ENCODE measurements at places on chromosomes 7 and 10. TPM values are rescaled to one million over a fixed set of nuclear protein-coding genes. Genes with fewer than 3 reads are reported as not detected.

TMEM168 gene
- total RNA-seq, result 16.3 TPM

PCLO gene
- total RNA-seq, result not detected

GIMAP2 gene
- total RNA-seq, result 30.5 TPM

PLEKHS1 gene
- total RNA-seq, result not detected

TMEM273 gene
- total RNA-seq, result 58.4 TPM

EMX2 gene
- total RNA-seq, result not detected

PLA2G12B gene
- not detected for total RNA-seq

GRCh38 chr10:78543749-78544362 lies 510.2 kb downstream of the RPS24 start:
- no peak for DNase-seq

GRCh38 chr7:157177333-157177982 lies 38.7 kb downstream of the UBE3C start:
- no peak for DNase-seq

DNA sequence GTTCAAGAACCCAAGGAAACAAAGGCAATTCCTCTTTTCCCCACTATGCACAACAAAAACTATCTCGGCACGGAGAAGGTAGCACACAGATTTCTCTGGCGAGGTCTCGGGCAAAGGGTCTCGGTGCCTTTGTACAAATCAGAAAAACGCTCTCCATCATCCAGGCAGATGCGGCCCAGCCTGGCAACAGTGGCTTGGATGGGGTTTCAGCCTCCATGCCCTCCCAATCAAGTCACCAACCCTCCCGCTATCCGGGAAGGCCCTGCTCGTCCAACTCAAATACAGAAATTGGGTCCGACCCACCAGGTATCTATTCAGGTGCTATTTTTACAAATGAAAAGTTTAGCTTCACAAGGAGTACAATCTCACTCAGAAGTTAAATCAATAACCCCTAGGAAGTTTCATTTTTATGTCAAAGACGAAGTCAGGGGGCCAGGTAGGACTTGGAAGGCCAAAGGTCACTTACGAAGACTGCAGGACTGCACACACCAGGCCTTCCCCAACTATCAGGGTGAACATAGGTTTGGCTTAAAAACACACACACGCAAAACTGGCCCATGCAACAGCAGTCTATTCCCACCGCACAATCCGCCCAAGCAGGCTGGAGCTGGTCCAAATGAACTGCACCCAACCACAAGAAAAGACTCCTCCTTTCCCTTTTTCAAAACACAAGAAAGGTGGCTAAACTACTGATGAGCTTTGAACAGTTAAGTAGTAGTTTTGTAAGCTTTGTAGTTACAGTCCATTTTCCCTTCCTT lies 43.0 kb downstream of the GNA12 start:
- DNase-seq, result no peak

DNA sequence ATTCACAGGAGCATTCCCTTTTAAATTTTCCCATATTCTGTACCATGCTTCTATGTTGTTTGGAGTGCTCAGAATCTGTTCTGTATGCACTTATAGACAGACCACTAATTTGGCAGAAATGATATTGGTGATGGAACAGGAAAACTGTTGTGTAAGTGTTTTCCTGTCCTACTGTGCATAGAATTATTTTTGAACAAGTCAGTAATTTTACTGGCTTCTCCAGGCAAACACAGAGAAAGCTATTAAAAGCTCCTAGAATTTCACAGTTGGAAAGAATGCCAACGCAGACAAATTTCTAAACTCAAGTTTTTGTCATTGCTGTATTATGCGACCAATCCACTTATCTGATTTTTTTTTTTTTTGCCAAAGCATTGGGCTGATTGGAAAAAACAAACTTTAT lies 55.7 kb downstream of the ANKMY2 start:
- no peak for DNase-seq

- DNase-seq, result no peak
Measured at GRCh38 chr10:110365356-110366143, 60.8 kb upstream of the SMNDC1 start.

DNA sequence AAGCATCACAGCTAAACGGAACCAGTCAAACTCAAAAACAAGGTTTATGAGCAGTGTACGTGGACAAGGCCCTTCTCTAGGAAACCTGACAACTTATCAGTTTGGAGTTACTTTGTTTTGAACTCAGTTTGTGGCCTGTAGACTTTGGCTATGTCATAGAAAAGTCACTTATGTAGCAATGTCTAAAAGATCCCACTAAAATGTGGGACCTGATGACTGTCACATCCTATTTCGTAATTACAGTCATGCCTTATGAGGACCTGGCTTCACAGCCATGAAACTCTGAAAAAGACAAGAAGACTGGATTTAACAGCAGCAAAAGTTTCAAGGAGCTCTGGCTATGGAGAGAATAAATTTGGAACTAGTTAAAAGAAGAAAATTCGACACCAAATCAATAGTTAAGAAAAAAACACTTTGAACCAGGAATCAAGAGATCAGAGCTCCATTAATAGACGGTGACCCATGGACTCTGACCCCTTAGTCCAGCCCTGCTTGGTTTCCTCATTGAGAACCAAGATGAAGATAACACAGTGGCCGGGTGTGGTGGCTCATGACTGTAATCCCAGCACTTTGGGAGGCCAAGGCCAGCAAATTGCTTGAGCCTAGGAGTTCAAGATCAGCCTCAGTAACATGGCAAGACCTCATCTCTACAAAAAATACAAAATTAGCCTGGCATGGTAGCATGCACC lies 204.3 kb downstream of the SFMBT2 start:
- DNase-seq, result no peak

DNA sequence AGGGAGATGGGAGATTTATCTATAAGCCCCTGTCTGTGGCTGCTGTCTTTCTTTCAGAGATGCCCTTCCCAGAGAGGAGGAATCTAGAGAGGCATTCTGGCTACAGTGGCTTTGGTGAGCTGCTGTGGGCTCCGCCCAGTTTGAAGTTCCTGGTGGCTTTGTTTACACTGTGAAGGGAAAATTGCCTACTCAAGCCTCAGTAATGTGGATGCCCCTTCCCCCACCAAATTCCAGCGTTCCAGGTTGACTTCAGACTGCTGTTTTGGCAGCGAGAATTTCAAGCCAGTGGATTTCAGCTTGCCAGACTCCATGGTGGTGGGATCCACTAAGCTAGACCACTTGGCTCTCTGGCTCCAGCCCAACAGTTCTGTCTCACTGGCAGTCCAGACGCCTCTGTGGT lies 951.6 kb downstream of the CCSER2 start:
- no peak for DNase-seq

DNA sequence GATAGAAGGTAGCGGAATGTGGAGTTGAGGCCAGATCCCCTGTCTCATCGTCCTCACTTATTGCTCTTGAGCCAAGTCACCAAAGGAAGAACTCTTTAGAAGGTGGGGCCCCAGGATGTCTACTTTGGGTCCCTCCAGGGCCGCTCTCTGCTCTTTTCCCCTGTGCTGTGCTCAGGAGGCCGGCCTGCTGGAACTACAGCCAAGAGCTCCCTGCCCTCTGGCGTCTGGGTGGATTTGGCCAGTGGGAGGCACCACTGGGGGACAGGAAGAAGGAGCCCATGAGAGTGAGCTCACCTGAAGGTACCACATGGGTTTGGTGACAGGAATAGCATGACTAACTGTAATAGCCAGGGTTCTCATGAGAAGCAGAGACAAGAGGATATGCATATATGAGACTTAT lies 97.7 kb upstream of the FAM180A start:
- DNase-seq, result no peak

DNA sequence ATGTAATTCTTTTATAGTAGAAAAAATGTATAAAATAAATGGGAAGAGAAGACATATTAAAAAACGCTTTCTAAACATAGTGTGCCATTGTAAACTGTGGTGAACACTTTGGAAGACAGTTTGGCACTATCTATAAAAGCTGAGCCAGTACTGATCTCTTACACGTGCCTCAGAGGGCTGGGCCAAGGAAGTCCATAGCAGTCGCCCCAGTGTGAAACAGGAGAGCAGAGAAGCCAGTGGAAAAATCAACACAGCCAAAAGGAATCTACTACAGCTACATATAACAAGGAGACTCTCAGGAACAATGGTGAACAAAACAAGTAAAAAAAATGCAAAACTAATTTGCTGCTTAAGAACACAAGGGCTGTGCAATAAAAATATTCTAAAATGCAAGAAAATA lies 20.6 kb downstream of the SEPHS1 start:
- no peak for DNase-seq

DNA sequence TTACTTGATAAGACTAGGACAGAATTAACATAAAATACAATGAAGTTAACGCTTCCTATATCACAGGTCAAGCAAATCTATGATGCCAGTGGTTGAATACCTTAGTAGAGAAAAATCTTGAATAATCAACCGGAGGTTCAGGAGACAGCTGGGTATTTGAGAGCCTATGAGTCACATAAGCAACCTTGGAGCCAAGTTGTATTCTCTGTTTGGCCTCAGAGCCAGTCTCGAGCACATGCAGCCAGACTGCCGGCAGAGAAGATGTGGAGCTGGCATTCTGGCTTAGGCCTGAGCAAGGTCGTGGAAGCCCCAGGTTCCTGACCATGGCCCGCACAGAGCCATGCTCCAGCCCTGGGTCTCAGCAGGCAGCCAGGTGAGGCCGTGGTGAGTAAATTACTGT lies 90.3 kb downstream of the FAM204A start:
- DNase-seq, result no peak

DNA sequence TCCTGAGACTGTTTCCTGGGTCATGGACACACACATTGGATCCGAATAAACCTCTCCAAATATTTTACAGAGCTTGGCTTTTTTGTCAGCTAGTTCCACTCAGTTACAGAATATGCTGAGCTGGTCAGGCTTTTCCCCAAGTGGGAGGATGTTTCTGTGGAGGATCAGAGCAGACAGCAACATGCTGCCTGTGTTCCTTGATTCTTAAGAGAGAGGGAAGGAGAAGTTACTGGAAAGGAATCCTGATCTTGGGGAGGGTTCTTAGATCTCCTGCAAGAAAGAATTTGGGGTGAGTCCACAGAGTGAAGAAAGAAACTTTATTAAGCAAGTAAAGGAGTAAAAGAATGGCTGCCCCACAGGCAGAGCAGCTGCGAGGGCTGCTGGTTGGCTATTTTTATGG lies 76.8 kb upstream of the RPA3 start:
- DNase-seq, result no peak

DNA sequence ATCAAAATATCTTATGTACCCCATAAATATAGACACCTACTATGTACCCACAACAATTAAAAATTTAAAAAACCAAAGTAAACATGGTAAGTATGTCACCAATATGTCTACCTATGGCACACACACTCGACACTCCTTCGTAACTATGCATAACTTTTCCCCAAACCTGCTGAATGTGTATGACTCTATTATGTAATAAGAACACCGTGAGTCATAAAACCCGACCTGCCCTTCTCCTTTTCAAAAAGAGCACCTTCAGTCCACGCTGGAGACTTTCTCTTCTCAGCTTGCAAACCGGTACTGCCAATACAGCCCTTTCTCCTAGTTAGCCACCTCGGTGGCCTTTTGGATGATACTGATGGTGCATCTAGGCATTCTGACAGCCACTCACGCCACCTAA lies 186.3 kb downstream of the PRPF18 start:
- DNase-seq, result no peak

- no peak for DNase-seq
Measured at GRCh38 chr10:57624066-57624465, 643.6 kb downstream of the IPMK start.

DNA sequence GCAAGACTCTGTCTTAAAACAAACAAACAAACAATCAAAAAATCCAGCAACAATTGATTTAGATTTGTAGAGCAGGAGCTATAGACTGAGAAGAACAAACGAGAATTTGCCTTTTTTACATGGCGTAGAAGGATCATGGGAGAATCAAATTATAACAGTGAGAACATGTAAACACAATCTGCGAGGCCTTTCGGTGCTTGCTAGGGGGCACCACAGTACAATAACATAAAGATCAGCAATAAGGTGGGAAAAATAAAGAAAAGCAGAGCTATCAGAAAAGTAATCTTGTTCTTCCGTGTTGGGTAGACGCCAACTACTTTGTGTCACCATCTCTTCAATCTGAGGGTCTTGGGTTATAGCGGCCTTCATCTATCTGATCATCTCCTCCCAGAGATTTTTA lies 82.2 kb downstream of the NOD1 start:
- DNase-seq, result no peak

GRCh38 chr10:30999070-30999712 lies 32.5 kb downstream of the ZNF438 start:
- no peak for DNase-seq
